H7 (cell line): ENCODE measurements at places on chromosomes 6 and 20.

- no peak for DNase-seq
Observed at GRCh38 chr6:152954443-152954842, 28.4 kb downstream of the FBXO5 start.

DNA sequence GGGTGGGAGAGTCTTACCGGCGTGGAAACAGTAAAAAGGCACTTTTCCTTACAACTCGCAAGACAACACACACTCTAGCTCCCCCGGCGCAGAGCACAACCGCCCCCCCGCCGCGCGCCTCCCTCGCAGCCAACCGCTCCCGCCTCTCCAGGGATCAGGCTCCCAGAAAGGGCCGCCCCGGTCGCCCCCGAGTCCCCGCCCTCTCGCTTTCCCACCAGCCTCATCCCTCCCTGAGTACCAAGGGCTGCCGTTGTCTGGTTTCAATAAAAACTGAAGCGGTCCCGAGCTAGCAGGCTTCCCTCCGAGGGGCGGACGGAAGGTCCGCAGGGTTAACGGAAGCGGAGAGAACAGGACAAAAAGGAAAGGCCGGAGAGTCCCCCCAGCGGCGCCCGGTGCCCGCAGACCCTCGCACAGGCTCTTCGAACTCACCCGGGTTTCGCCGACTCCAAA, 804 bp downstream of the ELOVL5 start:
- DNase-seq: peak; percentile 86

GRCh38 chr6:142218446-142218845, 71.4 kb downstream of the VTA1 start:
- no peak for DNase-seq

- no peak for DNase-seq
Observed at GRCh38 chr6:156844089-156844488, 66.9 kb downstream of the ARID1B start.

GRCh38 chr6:113412589-113413357, 444.4 kb upstream of the MARCKS start:
- no peak for DNase-seq

GRCh38 chr6:117552618-117553017, 49.7 kb downstream of the GOPC start:
- no peak for DNase-seq
